Activated CD8-positive, alpha-beta memory T cell treated with anti-CD3 and anti-CD28 coated beads for 24 hours (primary cell): ENCODE measurements at places on chromosomes 7 and 10.
A peak's percentile ranks its signal among the peaks of the same experiment; 100 is the strongest.

- DNase-seq = no peak
These were observed 129.2 kb downstream of the TES start for GRCh38 chr7:116339564-116339963.

DNA sequence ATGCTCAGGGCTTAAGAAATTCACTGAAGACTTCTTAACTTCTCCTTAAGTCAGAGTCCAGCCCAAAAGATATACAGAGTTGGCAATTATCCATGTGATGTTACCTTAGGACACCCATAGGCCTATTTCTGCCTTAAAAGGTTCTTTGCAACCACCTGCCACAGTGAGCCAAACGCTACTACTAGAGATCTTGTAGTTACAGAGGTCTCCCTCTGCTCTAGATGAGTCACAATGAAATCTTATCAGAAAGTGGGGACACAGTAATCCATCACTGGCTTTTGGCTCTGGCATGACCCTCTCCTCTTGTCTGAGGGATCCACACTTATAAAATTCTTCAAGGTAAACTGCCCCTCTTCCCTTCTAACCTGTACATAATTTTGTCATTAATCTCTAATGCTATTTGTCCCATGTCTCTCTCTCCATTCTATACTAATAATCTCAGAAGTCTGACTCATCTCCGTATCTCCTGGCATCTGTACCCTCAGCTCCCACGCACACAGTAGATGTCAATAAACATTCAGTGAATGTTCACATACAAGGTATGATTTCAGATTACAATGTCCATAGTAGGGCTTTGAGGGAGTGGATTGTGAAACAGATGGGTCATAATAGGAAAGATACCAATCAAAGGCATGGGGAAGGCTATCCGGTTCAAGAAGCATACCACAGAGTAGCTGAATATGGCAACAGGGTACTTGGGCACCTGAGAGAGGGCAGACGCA lies 112.1 kb downstream of the SGMS1 start:
- DNase-seq = no peak

DNA sequence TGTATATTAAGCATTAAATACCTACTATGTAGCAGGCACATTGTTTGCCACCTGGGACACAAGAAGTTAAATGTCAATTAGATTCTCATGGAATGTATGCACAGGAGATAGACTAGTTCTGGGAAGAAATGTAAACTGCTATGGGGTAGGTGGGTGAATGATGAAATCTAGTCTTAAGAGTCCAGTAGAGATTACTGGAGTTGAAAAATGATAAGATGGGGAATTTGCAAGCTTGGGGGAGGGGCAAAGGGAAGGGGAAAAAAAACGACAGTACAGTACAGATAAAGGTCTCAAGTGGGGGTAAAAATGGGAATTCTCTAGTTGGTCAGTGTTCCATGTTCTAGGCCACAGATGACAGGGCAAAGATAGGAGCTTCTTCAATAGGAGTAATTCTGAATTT lies 94.4 kb downstream of the ATE1 start:
- no peak for DNase-seq

- no peak for DNase-seq
These were observed 8.5 kb downstream of the ITPRIP start for GRCh38 chr10:104329735-104330134.

- DNase-seq = no peak
These were observed 190.8 kb downstream of the MLLT10 start for GRCh38 chr10:21724687-21725367.

GRCh38 chr7:36303202-36304098 lies 86.2 kb upstream of the ANLN start:
- DNase-seq = no peak

DNA sequence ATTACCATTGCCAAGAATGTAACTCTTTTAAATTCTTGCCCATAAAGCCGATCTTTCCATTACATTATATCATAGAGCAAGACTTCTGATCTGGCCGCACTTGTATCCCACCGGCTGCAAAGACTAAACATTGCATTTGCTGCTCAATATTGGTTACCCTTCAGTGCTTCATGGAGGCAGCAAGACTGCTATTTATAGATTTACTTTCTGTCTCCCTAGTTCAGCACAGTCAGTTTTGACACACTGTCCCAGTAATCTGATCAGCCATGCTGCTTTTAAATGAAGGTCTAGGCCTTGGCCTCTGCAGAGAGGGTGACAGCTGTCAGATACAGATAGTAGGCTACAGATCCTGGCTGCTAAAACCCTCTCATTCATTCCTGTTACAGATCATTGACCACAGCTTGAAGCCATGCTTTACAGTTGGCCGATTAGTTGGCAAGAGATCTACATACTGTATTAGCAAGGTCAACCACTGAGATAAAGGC lies 562.6 kb upstream of the GALNT17 start:
- no peak for DNase-seq

GRCh38 chr7:55473932-55474331 lies 98.4 kb downstream of the VOPP1 start:
- DNase-seq = no peak

- peak; percentile 44 for DNase-seq
These were observed 321.5 kb upstream of the ZNF32 start for GRCh38 chr10:43970018-43970698.

DNA sequence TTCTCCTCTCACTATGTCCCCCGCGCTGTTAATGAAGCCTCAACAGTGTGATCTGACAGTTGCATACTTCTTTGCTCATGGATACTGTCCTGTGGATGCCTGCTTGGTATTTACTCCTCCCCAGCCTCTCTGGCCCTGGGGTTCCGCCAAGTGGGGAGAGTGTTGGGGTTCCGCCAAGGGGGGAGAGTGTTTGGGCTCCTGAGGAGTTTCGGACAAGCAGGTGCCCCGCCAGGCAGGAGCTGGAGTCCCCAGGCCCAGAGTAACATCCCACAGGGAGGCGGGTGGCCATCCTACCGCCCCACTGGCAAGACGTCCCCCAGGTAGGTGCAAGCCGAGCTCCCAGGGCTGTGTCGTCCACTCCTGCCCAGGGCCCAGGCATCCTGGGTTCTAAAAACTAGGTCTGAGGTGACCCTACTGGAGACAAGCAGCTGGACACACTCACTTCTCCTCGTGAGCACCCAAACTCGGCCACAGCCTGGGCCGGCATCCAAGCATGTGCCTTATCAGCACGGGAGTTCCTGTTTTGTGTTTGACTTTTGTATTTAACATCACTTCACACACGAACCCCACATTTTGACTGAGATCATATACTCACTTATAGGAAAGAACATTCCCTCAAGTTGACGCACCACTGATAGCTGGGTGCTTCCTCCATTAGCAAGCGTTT lies 34.2 kb downstream of the CAMK2B start:
- peak; percentile 51 for DNase-seq

DNA sequence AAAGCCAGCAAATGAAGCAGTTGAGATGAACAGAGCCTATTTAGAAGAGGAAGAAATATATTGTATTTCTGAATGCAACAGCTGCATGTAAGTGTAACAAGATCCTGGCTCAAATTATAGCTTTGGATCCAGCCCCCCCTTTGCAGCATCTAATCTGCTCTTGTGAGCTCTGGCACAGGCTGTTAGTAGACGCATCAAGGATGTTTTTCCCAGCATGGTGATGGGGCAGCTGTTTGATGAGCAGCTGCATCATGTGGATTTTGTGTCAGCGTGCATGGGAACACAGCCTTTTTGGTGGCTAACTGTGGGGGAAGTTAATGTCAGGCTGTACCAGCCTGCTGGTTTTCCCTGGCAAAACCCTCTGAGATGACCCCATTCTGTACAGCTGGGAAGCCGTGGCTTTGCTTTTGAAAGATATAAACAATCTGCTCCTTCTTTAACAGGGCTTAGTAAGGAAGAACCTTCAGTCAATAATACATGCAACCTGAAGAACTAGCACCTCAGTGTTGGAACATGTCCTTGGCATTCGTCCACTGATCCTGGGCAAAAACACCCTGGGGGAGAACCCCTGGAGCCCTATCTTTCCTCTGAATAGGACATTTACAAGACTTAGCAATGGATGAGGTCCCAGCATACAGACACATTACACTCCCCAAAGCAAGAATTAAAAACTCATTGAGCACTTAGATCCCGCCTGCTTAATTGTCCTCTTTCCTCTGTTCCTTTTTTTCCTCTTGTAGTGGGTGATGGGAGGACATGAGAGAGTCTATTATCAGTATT lies 70.6 kb downstream of the NPS start:
- DNase-seq = no peak

GRCh38 chr10:115773832-115774231 lies 499.2 kb downstream of the GFRA1 start:
- DNase-seq = no peak

DNA sequence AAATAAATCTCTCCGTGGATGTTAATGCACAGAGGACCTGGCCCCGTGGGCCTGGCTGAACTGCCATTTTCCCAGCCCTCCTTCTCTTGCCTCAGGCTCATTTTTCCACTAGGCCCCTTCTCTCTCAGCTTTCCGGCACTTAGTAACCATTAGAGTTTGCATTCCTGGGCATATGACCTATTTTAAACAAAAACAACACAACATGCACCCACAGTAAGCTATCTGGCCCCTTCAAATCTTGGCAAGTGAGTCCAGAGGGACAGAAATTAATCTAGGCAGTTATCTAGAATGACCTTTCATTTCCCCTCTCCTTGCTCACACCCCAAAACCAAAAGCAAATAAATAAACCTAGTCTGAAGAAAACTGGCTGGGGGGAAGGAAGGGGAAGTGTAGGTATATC lies 11.7 kb downstream of the FBXW4 start:
- DNase-seq = no peak

GRCh38 chr7:14717816-14718215 lies 184.7 kb downstream of the DGKB start:
- no peak for DNase-seq

DNA sequence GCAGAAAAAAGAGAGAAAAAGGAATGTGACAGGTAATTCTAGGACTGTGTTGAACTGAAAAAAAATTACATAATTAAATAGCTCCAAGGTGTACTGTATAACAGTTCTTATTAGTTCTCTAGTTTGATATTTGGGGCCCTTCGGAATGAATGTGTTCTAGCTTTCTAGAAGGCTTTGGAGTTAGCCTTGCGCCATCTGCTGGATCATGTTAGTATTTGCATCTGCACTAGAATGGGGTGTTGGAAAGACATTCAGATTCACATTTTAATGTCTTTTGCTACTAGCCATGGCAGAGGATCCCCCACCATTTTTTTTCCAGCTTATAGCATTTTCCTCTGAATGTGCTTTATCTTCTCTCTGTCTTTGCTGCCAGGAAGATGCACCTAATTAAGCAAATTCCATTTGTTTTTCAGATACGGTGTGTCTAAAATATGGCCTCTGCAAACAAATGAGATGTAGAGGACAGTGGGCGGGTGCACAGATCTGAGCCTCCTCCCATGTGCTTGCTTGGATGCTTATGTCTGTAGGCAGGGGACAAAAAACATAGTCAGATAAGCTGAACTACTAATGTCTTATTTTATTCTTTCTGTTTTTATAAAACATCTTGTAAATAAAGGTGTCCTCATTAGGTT lies 238.5 kb downstream of the PHF14 start:
- peak; percentile 59 for DNase-seq

DNA sequence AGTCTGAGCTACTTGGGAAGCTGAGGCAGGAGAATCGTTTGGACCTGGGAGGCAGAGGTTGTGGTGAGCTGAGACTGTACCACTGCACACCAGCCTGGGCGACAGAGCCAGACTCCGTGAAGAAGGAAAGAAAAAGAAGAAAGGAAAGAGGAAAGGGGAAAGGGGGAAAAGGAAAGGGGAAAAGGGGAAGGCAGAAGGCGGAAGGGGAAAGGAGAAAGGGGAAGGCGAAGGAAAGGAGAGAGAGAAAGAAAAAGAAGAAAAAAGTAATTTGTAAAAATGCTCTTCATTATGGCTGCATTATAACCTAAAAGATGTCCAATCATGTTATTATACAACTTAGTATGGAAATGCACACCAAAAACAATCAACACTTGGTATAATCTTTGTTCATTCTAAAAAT lies 110.2 kb downstream of the SRPK2 start:
- no peak for DNase-seq

DNA sequence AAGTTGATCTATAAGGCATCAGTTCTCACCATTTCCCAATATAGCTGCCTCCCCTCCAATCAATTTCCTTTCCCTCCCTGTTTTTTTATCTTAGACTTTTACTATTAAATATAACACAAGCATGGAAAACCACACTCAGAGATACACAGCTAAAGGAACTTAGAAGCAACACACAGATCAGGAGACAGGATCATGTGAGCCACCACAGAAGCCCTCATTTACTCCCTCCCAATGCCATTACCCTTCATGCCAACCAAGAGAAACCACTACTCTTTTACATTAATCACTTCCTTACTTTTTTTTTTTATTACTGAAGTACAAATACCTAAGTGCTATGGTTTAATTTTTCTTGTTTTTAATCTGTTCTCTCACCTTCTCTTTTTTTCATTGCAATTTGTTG lies 33.0 kb downstream of the COG5 start:
- no peak for DNase-seq

DNA sequence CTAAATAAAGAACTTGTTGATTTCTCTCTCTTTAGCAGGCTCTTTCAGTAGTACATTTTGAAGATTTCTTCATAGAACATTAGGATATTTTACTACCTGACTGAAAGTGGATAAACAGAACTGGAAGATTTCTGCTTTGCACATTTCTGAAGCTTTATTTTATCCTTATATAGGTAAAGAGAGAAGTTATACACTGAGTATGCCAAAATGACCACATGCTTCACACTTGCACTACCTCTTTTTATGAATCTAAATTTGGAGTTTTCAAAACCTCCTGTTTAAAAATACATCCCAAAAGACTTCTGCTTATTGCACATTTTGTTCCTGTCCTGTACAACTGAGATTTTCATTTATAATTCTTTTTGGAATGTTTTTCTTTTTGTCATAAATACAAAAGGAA lies 197.4 kb upstream of the PRPS1L1 start:
- DNase-seq = no peak

DNA sequence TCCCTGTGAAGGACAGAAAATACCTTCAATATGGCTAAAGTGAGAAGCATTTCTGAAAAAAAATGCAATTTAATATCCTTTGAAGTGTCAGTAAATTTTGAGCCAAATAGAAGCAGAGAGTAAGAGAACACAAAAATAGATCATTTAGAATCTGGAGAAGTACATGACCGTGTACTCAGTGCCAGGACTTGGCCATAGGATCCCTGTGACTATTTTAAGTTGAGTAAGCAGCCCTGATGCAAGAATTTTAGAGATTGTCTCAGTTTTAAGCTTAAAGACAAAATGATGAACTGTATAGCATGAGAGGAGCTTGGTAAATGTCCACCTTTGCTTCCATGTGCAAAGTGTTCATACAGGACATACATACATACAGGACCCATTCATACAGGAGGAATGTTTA lies 2.5 kb downstream of the PTER start:
- DNase-seq = no peak
